LHCN-M2 (cell line): ENCODE measurements at places on chromosomes 16 and 17.
A peak's percentile ranks its signal among the peaks of the same experiment; 100 is the strongest.

DNA sequence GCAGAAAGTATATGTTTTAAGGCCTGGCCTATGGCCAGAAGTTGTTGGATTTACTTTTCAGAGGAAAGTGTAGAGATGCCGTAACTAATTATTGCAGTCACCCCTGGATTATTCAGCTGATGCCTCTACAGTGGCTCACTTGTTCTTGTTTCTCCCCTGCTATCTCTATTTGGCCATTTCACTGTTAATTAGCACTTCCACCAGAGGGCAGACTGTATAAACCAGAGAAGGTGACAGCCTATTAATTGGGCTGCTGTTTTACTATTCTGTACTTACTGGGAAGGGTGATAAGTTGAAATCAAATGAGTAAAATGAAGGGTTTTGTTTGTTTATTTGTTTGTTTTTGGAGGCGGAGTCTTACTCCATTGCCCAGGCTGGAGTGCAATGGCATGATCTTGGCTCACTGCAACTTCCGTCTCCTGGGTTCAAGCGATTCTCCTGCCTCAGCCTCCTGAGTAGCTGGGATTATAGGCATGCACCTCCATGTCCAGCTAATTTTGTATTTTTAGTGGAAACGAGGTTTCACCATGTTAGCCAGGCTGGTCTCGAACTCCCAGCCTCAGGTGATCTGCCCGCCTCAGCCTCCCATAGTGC, 66.0 kb downstream of the CDK12 start:
- peak; percentile 12 for DNase-seq

DNA sequence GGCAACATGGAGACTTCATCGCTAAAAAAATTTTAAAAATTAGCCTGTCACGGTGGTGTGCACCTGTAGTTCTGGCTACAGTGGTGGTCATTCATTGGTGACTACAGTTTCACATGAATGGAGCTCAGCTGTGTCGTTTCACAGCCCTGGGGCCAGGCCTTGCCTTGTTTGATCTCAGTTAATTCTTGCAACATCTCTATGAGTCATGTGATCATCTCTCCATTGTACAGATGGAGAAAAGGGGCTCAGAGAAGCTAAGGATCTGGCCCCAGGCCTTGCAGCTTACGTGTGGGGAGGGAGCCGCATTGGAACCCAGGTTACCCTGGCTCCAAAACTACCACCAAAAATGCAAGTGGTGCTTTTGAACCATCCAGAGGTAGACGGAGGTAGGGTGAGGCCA, 49.4 kb downstream of the GDE1 start:
- DNase-seq, result no peak

GRCh38 chr16:2465653-2466415, 5.3 kb upstream of the NTN3 start:
- DNase-seq, result no peak

DNA sequence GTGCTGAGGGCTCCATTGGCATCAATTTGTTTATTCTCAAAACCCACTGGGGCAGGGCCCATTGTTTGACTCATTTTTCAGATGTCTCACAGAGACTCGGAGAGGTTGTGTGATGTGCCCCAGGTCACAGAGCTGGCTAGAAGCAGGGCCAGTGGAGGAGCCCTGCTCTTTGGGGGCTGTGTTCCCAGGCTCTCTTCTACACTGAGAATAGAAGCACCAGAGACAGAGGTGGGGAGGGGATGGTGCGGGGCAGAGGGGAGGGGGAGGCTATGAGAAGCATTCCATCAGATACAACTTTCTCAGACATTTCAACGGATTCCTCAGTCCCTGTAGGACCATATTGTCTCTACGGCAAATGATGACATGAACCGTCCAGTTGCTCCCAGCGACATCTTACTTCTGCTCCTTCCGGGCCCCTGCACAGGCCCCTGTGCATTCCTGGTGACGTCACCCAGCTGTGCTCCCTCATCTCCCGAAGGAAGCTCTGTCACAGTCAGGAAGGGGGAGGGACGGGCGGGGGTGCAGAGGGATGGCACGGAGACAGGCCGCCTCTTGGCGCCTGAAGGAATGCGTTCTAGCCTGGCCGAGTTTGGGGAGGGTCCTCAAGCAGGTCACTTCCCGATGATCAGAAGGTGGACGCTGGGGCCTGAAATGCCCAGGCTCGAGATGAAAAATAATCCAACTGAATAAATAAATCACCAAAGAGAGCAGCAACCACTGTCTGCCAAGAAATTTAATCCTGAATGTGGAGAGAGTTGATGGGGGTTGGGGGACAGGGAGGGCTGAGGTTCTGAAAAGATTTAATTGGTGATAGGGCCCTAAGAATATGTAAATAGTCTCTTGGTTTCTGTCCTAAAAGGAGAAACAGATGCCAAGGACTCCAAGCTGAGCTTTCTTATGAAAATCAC, 114.1 kb downstream of the NOG start:
- DNase-seq, result peak; percentile 86

GRCh38 chr16:56600398-56600999, 7.9 kb upstream of the MT2A start:
- DNase-seq, result peak; percentile 71

DNA sequence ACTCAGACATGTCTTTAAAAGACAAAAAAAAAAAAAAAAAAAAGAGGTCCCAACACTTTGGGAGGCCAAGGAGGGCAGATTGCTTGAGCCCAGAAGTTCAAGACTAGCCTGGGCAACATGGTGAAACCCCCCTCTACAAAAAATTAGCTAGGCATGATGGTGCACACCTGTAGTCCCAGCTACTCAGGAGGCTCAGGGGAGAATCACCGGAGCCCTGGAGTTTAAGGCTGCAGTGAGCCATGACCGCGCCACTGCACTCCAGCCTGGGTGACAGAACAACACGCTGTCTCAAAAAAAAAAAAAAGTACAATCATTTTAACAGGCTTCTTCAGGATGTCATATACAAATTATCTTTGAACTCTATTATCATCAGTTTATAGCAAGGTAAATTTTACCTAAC, 22.0 kb downstream of the C16orf87 start:
- no peak for DNase-seq

DNA sequence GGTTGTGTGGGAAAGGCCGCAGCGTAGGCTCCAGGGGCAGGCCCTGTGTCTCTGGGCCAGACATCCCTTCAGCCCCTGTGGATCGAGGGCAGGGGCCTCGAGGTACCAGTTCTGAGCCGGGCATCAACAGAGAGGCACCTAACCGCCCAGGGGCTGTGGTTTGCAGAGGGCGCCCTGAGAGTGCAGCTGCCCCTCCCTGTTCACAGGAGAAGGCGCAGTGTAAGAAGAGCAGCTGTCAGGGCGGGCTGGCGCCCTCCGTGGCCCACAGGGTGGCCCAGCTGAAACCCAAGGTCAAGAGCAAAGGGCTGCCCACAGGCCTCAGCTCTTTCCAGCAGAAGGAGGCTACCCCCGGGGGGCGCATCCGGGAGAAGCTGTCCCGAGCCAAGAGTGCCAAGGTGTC, 56.5 kb downstream of the ACTG1 start:
- DNase-seq, result no peak

GRCh38 chr16:21986692-21987246, 14.1 kb downstream of the PDZD9 start:
- no peak for DNase-seq

- no peak for DNase-seq
Measured at GRCh38 chr17:73400915-73401545, 89.2 kb upstream of the CDC42EP4 start.

- DNase-seq, result no peak
Measured at GRCh38 chr16:7227229-7227721, 105.4 kb upstream of the RBFOX1 start.

DNA sequence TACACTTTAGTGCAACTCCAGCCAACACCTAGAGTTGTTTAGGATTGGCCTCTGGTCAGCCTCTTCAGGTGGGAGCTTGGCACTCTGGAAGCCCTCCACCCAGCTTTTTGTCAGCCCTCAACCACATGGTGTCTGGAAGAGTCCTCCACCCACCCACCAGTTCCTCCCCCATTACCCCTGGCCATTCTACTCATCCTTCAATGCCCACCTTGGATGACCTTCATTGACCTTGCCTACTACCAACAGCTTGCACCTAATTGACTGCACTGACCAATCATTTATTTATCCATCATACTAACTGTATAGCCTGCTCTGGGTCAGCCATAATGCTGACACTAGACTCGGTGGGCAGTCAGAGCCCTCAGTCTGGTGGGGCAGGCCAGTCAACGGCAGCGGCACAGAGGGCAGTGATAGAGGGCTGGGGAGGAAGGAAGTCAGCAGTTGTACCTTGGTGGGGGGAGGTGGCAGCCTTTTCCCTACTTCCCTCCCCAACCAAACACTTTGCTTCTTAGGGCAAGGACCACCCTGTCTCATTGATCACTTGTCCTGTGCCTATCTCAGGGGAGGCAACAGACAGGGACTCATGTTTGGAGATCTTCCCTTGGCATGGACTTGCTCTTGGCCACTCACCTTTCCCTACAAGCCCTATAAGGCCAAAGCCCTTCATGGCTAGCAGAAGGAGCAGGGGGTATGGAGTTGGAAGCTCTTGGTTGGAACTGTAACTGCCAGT, 29.3 kb downstream of the SLC13A5 start:
- no peak for DNase-seq

GRCh38 chr16:74160759-74161158, 135.9 kb upstream of the PSMD7 start:
- DNase-seq, result no peak

DNA sequence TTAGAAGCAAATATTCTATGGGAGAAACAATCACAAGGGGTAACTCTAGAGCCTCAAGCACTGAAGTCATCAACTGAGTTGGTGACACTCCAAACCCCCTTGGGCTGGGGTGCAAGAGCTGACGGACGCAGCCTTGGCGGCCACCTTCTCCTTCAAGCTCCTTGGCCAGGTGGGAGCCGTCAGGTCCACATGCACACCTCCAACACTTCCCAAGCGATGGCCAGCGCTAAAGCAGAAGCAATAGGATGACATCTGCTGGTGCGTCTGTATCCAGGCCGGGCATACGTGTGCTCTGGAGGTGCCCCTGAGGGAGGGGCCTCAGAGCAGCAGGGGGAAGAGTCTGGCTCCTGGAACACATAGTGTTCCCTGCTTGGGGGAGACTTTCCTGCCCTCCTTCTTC, 12.2 kb upstream of the FOXJ1 start:
- DNase-seq, result no peak

DNA sequence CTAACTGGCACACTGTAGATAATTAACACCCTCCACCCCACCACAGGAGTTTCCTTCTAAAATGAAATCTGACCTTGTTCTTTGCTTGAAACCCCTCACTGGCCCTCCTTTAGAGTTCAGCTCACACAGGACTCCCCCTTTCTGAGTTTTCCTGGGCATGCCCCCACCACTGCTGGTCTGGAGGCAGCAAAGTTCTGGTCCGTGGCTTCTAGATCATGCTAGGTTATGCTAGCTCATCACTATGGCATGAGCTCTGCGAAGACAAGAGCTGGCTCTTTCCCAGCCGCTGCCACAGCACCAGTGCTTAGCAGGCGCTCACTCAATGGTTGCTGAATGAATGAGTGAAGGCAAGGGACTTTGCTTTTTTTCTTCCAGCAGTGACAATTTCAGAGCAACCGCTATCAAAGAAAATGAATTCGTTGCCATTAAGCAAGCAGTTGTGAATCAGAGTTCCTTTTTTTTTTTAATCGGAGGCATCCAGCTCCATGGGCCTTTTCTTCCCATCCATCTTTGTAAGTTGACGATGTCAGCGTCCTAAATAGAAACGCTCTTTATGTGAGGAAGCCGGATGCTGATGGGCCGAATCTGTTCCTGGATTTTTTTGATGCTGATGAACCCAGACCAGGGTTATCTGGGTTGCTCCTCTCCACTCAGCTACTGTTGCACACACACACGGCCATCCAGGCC, 80.8 kb upstream of the NOL11 start:
- DNase-seq, result peak; percentile 42

DNA sequence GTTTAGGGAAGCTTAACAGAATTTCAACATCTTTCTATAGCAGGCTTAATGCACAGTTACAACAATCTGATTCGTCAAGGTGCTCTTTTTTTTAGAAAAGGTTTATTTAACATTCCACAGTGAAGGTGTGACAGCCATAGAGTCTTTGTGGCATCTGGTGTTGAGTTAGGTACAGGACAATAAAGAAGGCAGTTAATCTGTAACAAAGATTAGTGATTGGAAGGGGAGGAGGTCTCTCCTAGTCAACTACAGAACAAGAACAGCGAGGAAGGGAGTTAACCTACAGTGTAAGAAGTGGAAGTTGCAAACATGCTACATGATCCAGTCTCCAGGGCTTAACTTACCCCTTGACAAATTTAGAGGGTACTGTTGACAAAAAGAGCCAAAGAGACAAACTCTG, 3.0 kb upstream of the ZDHHC7 start:
- no peak for DNase-seq

GRCh38 chr17:81859906-81860755, at the start of gene P4HB:
Gene P4HB, minus strand, starts transcription at chr17:81860535. Its CDS starts 64 bp downstream, at chr17:81860471.
- no peak for DNase-seq

DNA sequence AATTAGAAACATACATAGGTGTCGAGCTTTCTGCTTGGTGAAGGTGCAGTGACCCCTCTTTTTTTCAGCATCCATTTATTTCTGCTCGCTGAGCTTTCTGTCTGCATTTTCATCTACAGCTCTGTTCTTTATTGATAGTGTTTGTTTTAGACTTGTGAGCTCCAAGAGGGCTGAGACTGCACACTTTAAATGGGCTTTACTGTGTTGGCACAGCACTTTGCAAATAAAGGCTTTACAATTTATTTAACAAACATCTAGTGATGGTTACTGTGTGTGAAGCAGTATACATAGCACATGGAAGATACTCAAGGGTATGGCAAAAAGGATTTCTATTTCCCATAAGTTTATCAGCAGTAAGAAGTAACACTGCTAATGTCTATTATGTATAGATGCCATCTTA, 563.7 kb upstream of the HSBP1 start:
- DNase-seq, result no peak

DNA sequence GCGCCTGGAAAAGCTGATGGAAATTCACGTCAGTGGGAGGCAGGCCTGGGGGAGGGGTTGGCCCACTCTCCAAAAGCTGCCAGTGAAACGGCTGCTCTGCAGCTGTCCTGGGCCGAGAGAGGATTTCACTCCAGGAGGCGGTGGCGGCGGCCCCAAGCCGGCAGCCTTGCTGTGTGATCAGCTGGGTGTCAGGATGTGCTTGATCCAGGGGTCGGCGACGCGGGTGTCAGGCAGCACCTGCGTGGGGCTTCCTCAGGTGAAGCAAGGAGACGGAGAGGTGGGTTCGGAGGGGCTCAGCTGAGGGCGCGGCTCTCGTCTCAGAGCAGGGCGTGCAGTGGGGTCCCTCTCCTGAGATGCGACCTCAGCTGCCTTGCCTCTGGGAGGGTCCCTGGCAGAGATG, 7.0 kb downstream of the CBFA2T3 start:
- no peak for DNase-seq

DNA sequence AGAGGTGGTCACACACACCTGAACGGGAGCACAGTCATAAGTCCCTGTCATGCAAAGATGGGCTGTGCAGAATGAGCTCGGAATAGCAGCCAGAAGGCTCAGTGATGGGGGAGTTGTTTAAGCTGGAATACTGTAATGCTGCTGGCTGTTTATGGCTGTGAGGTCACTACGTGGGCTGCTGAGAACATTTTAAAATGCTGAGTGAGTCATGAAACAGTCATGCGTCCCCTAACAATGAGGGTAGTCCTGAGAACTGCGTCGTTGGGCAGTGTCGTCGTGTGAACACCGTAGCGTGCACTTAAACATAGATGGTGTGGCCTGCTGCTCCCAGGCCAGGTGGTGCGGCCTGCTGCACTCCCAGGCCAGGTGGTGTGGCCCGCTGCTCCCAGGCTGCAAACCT, 39.7 kb downstream of the TBCD start:
- DNase-seq, result peak; percentile 82
